ENCODE measurements at places on chromosomes 2 and 18. TPM values are rescaled to one million over a fixed set of nuclear protein-coding genes. Genes with fewer than 3 reads are reported as not detected.
A peak's percentile ranks its signal among the peaks of the same experiment; 100 is the strongest.

GRCh38 chr2:143132355-143132754, 3.1 kb downstream of the ARHGAP15 start:
- H3K4me1 ChIP-seq = peaks cover 28% of the 10 kb centered on the region
- H3K4me3 ChIP-seq = peak overlapping the region; percentile 58
- H3K36me3 ChIP-seq = no peaks in the 10 kb centered on the region
- no peak for DNase-seq

GRCh38 chr2:158772306-158773078, 22.6 kb upstream of the DAPL1 start:
- H3K4me1 ChIP-seq = no peaks in the 10 kb centered on the region
- no peak for DNase-seq
- no peak overlapping the region for H3K27ac ChIP-seq
- H3K4me3 ChIP-seq = no peak overlapping the region

- no peaks in the 10 kb centered on the region for H3K27me3 ChIP-seq
- H3K36me3 ChIP-seq = no peaks in the 10 kb centered on the region
- DNase-seq = no peak
- no peak overlapping the region for H3K27ac ChIP-seq
- H3K4me3 ChIP-seq = no peak overlapping the region
These were observed 71.9 kb downstream of the ALPK2 start for GRCh38 chr18:58557008-58557435.

DNA sequence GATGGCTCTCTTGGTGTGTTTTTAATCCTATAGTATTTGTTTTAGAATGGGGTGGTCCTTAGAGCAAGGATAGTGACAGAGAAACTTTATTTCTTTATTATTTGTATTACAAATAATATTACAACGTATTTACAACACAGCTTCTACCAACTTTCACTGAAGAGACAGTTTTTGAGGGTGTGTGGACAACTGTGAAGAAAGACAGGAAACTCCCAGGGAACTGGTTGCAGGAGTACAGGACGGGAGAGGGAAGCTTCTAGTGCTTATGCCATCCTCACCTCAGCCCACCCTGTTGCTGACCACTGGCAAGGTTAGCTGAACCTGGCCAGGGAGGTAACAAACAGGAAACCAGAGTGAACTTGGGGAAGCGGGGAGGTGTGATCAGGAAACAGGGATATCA, 251.7 kb downstream of the BCL11A start:
- H3K36me3 ChIP-seq = no peaks in the 10 kb centered on the region
- DNase-seq = no peak
- H3K4me3 ChIP-seq = no peak overlapping the region
- no peaks in the 10 kb centered on the region for H3K27me3 ChIP-seq

DNA sequence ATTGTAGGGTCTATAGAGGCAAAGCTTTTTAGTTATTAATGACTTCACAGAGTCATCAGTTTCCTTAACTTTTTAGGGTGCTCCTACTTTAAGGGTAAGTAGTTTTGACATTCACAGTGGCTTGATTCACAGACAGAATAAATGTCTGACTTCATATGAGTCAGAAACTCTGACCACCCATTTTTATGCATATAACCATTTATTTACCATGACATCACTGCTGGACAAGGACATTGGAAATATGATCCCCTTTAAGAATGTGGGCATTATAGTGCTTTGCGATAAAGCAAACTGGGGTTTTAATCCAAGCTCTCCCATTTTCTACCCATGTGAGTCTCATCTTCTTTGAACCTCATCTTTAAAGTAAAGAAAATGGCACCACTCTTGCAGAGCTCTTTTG, 162.0 kb upstream of the MC4R start:
- no peak overlapping the region for H3K4me3 ChIP-seq
- H3K36me3 ChIP-seq = no peaks in the 10 kb centered on the region
- H3K4me1 ChIP-seq = no peaks in the 10 kb centered on the region
- no peak for DNase-seq
- H3K27ac ChIP-seq = no peak overlapping the region

DNA sequence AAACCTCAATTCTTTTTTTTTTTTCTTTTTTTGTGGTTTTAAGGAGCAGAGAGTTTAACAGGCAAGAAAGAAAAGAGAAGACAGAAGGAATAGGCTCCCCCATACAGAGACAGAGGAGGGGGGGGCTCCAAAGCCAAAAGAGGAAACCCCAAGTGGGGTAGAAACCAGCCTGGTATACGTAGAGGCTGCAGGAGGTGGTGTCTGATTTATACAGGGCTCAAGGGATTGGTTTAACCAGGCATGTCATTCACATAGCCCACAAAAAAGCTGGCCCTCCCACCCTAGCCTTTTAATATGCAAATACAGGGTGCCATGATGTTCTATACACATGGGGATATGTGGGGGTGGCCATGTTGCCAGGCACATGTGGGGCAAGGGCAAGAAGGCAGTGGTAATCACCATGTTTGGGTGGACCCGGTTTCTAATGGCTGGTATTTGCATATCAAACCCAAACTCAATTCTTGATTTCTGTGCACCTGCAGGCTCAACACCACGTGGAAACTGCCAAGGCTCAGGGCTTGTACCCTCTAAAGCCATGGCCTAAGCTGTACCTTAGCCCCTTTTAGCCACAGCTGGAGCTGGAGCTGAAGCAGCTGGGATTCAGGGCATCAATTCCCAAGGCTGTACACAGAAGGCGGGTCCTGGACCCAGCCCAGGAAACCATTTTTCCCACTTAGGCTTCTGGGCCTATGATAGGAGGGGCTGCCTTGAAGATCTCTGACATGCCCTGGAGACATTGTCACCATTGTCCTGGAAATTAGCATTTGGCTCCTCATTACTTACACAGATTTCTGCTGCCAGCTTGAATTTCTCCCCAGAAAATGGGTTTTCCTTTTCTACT, 170.3 kb downstream of the MAIP1 start:
- no peaks in the 10 kb centered on the region for H3K4me1 ChIP-seq
- H3K4me3 ChIP-seq = no peak overlapping the region
- DNase-seq = no peak
- no peaks in the 10 kb centered on the region for H3K36me3 ChIP-seq

Gene DTNA
- total RNA-seq = not detected

DNA sequence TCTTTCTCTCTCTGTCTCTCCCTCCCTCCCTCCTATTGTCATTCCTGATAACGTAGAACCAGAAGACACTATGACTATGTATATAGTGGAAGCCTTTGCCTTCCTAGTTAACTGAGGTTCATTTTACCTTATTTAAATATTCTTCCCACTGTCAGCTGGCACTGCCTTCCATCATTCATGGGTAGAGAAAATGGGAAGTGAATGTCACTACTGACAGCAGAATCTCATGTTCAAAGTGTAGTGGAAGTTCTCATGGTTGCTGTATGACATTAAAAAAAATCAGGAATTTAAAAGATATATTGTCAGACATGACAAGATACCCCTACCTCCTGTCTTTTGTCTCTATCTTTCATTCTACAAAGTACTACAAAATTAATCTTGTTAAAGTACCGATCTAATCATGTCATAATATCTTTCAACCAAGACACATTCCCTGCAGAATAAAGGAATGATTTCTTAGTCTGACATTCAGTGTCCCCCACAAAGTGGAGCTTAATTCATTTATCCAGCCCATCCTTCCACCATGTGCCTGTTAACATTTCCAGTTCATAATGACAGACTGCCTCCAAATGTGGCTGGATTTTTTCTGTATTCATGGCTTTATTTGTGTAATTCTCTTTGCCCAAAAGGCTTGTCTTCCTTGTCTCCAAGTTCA, 250.1 kb upstream of the CDH20 start:
- no peaks in the 10 kb centered on the region for H3K36me3 ChIP-seq
- no peak overlapping the region for H3K4me3 ChIP-seq
- H3K27ac ChIP-seq = no peak overlapping the region
- DNase-seq = no peak
- no peaks in the 10 kb centered on the region for H3K27me3 ChIP-seq

Gene PROM2
- total RNA-seq = 0.60 TPM

DNA sequence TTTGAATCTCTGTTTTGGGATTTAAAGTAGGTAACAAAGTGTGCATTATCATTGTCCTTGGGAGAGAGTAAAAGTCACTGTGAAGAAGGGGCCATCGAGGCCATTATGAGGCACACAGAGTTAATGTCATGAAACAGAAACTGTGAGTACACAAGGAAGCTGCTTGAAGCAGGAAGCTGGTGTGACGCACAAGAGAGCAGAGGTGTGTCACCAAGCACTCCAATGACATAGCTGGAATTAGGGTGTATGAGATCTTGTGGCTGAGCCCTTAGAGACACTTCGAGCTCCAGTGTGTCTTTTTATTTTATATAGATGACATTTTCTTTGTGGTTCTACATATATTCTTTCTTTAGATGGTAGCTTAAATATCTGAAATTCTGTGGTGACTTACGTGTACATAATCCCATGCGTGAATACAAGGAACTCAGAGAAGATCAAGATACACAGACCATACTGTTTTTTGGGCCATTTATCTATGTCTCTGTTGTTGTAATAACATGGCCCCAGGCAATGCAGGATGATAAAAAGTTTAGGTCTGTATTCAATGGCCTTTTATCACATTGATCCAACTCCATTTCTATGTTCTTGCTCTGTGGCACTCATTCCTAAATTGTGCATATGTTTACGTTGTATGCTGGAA, 164.7 kb upstream of the FAM98A start:
- no peak overlapping the region for H3K27ac ChIP-seq
- H3K4me1 ChIP-seq = no peaks in the 10 kb centered on the region
- H3K36me3 ChIP-seq = no peaks in the 10 kb centered on the region
- H3K4me3 ChIP-seq = no peak overlapping the region
- DNase-seq = no peak

GRCh38 chr2:233707940-233708644, 4.6 kb upstream of the UGT1A5 start:
- H3K4me1 ChIP-seq = no peaks in the 10 kb centered on the region
- no peak overlapping the region for H3K27ac ChIP-seq
- H3K27me3 ChIP-seq = peaks cover 4% of the 10 kb centered on the region
- no peaks in the 10 kb centered on the region for H3K36me3 ChIP-seq

- DNase-seq = no peak
- H3K27ac ChIP-seq = no peak overlapping the region
- H3K27me3 ChIP-seq = no peaks in the 10 kb centered on the region
- H3K36me3 ChIP-seq = no peaks in the 10 kb centered on the region
These were observed 29.5 kb downstream of the STK39 start for GRCh38 chr2:168217920-168218319.

DNA sequence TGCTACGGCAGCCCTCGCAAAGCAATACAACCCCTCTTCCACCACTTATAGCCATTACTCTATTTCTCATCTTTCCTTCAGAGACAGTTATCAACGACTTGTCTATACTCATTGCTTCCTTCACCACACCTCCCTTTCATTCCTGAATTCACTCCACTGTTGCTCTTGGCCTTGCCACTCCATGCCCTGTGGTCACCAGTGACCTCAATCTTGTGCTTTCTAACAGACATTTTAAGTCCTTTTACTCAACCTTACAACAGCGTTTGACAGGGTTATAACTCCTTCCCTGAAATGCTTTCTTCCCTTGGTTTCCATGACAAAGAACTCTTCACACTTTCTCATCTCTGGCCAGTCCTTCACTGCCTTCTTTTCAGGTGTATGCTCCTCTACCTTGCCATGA, 90.6 kb upstream of the CCDC141 start:
- H3K27me3 ChIP-seq = no peaks in the 10 kb centered on the region
- no peak overlapping the region for H3K4me3 ChIP-seq
- H3K27ac ChIP-seq = no peak overlapping the region
- H3K4me1 ChIP-seq = no peaks in the 10 kb centered on the region
- no peak for DNase-seq
- H3K36me3 ChIP-seq = no peaks in the 10 kb centered on the region

Gene SERPINB4
- not detected for total RNA-seq
